ENCODE measurements at places on chromosomes 5 and 9.

DNA sequence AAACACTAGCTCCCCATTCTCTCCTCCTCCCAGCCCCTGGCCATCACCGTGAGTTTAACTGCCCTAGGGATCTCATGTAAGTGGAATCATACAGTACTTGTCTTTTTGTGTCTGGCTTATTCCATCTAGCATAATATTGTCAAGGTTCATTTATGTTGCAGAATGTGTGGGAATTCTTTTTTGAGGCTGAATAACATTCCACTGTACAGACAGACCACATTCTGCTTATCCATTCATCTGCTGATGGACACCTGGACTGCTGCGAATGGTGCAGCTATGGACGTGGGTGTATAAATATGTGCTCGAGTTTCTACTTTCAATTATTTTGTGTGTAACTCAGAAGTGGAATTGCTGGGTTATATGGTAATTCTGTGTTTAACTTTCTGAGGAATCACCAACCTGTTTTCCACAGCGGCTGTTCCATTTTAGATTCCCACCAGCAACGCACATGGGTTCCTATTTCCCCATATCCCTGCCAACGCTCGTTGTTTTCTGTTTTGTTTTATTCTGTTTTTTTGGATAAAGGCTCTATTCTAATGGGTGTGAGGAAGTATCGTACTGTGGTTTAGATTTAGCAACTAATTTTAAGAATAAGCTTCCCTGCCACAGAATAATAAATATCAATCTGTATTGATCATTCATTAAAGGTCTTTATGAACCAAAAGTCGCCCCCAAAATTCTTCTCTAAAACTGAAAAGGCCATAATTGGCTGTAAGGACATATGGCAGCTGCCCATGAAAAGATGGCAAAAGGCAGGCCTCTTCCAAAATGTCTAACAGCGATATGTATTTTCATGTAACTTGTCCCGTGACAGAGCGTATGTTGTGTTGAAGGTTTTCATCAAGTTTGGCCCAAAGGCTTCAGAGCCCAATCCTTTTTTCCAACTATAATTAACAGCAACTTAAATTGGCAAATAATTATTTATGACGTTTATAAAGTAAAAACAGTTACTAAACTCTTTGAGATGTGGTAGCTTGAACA, 70.3 kb downstream of the DAP start:
- H3K4me1 ChIP-seq = peaks cover 12% of the 10 kb centered on the region
- no peak overlapping the region for H3K27ac ChIP-seq
- H3K4me3 ChIP-seq = no peak overlapping the region
- no peaks in the 10 kb centered on the region for H3K36me3 ChIP-seq
- DNase-seq = no peak

DNA sequence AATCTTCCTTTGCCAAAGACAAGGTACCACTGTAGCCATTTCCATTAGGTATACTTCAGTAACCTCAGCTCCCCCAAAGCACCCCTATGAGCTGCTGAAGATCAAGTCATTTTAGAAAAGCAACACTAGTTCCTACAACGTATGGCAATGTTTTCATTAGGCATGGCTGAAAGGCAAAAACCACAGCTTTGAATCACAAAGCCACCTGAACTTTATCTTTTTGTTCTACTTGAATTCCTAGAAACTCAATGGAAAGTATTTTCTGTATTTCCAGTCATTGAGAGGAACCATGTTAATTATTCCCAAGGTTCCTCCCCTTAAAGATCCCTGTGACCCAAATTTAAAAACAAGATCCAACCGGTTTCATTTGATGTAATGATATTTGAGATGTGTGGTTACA, 152.1 kb downstream of the EFNA5 start:
- H3K4me3 ChIP-seq = no peak overlapping the region
- no peaks in the 10 kb centered on the region for H3K36me3 ChIP-seq
- DNase-seq = no peak
- H3K4me1 ChIP-seq = no peaks in the 10 kb centered on the region
- H3K27me3 ChIP-seq = no peaks in the 10 kb centered on the region
- H3K27ac ChIP-seq = no peak overlapping the region

DNA sequence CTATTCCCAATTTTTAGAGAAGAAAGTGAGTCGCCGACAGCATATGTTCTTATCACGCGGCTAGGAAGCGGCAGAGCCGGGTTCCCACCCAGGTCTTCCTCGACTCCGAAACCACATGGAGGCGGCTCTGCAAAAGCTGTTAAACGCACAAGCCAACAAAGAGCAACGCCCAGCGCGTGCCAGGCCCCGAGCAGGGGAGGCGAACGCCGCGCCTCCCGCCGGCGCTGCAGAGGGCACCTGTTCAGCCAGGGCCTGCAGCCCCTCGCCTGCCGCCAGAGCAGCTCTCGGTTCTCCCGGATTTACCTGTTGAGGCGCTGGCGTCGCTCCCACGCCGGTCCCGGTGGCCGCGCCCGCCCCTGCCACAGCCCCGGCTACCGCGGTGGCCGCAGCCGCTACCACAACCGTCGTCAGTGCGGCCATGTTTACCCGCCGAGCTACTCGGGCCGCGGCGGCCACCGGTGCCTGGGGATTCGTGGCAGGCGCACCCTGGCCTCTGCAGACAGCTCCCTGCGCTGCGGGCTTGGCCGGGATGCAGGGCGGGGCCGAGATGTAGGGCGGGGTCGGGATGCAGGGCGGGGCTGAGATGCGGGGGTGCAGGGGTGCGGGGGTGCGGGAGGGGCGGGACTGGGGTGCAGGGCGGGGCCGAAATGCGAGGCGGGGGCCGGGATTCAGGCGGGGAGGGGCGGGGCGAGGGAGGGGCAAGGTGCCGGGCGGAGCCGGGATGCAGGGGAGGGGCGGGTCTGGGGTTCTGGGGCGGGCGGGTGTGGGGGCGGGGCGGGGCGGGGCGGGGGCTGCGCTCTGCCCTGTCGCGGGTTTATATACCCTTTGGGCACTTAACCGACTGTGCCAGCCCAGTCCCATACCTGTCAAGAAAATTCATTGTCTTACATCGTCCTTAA, at the start of gene CCDC112:
TSS of gene CCDC112 (minus strand) at position 531 of the 899 bp plus-strand sequence. CDS start at position 420, 111 bp downstream.
- DNase-seq = peak; percentile 87
- no peaks in the 10 kb centered on the region for H3K27me3 ChIP-seq
- H3K4me3 ChIP-seq = peak within 1 kb of the TSS; percentile 94
- peaks cover 6% of the 10 kb centered on the region for H3K4me1 ChIP-seq
- no peaks in the 10 kb centered on the region for H3K36me3 ChIP-seq
- peak within 1 kb of the TSS; percentile 86 for H3K27ac ChIP-seq

GRCh38 chr9:93107151-93107824, 11.3 kb downstream of the CARD19 start:
- peaks cover 4% of the 10 kb centered on the region for H3K4me1 ChIP-seq
- H3K36me3 ChIP-seq = peaks cover 45% of the 10 kb centered on the region
- no peak overlapping the region for H3K4me3 ChIP-seq
- no peaks in the 10 kb centered on the region for H3K27me3 ChIP-seq
- DNase-seq = peak; percentile 2

GRCh38 chr5:74026310-74026709, 400.3 kb downstream of the ARHGEF28 start:
- DNase-seq = no peak
- no peaks in the 10 kb centered on the region for H3K27me3 ChIP-seq
- no peaks in the 10 kb centered on the region for H3K36me3 ChIP-seq
- H3K4me1 ChIP-seq = no peaks in the 10 kb centered on the region

DNA sequence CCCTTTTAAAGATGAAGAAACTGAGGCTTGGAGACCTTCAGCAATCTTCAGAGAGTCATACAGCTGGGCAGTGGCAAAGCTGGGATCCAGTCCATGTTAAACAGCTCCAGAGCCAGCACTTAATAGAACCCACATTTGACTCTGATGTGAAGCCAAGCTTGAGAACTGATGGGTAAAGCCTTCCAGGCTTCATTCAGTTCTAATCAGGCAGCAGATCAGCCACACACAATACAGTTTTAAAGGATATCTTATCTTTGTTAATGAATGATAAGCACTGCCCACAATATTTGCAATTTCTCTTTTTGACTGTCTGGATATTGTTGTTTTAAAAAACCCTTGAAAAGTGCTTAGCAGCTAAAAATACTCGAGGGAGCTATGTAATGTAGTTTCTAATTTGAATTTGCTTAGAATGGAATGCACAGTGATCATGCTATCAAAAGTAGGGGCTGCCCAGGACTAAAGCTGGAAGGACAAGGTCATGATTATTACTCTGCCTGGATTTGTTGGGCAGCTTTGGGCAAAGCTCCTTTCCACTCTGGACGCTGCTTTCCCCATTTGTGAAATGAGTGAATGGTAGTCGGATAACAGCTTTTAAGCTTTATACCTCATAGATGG, 31.3 kb upstream of the HTR4 start:
- H3K27me3 ChIP-seq = no peaks in the 10 kb centered on the region
- no peaks in the 10 kb centered on the region for H3K36me3 ChIP-seq
- no peak overlapping the region for H3K4me3 ChIP-seq
- H3K27ac ChIP-seq = no peak overlapping the region
- DNase-seq = peak; percentile 45

- no peaks in the 10 kb centered on the region for H3K36me3 ChIP-seq
- DNase-seq = peak; percentile 94
- H3K4me1 ChIP-seq = peaks cover 62% of the 10 kb centered on the region
Observed at GRCh38 chr9:121651295-121652020, at the start of gene DAB2IP. TSS of gene DAB2IP (plus strand) at chr9:121651634. CDS start at chr9:121651776, 142 bp downstream.

DNA sequence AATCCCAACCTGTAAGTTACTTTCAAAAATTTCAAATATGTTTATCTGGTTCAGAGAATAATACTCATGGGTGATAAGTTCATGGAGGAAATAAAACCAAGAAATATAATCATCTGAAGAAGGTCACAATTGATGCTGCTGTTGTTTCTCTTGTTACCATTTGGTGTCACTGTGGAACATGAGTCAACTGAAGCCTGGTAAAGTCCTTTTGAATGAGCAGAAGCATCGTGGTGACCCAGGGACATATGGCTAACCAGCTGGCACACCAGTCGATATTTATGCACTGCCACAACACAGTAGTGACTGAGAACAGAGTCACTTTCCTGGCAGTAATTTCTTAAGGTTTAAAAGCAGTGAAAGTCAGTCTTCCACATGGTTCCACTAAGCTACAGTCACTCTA, 612.9 kb upstream of the TLE4 start:
- H3K27ac ChIP-seq = no peak overlapping the region
- H3K36me3 ChIP-seq = no peaks in the 10 kb centered on the region
- H3K27me3 ChIP-seq = no peaks in the 10 kb centered on the region
- H3K4me1 ChIP-seq = no peaks in the 10 kb centered on the region

- no peaks in the 10 kb centered on the region for H3K36me3 ChIP-seq
- H3K4me1 ChIP-seq = no peaks in the 10 kb centered on the region
- H3K27ac ChIP-seq = no peak overlapping the region
- H3K4me3 ChIP-seq = no peak overlapping the region
Observed at GRCh38 chr5:169012450-169012849, 288.5 kb downstream of the SLIT3 start.

Data from stomach (tissue), 19 donors.